Left lung (tissue), 14 donors: ENCODE measurements at places on chromosomes 11 and 22. TPM values are rescaled to one million over a fixed set of nuclear protein-coding genes. Genes with fewer than 3 reads are reported as not detected.

GRCh38 chr11:58957922-58958321 lies 18.6 kb downstream of the GLYATL1 start:
- DNase-seq: no peak

- DNase-seq: no peak
Measured at GRCh38 chr11:45355706-45356041, 69.5 kb upstream of the SYT13 start.

GRCh38 chr11:18374956-18375355 lies 19.4 kb upstream of the LDHA start:
- no peak for DNase-seq

DNA sequence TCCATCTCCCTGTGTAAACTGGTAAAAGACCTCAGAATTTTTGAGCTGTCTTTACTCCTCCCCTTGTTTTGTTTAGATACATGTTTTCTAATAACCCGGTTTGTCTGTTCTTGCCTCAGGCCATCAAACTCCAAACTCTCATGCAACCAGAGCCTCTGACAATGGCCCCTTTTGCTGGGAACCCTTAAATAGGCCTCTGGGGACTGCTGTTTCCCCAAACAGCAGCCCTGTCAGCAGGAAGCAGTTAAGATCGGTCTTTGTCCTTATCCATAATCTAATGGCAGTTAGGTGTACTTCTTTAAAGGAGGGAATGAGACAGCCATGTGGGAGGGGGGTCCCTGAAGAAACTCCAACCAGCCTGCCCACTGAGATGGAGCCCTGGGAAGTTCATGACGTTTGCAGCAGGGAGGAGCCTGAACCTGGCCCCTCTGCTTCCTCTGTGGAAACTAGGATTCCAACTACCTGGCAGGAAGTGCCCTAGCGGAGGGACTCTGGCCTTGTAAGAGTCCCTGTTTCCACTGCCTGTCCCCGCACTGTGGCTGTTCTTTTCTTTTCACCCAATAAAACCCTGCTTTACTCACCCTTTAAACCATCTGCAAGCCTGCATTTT lies 1354.4 kb downstream of the LRRC4C start:
- no peak for DNase-seq

GRCh38 chr11:124301548-124301947 lies 12.2 kb downstream of the OR8D1 start:
- no peak for DNase-seq

GRCh38 chr11:113928311-113928710 lies 23.7 kb downstream of the HTR3B start:
- DNase-seq: no peak

Gene TIGD3
- polyA plus RNA-seq: 0.17 TPM

- no peak for DNase-seq
Measured at GRCh38 chr11:78131956-78132355, 7.5 kb downstream of the ALG8 start.

DNA sequence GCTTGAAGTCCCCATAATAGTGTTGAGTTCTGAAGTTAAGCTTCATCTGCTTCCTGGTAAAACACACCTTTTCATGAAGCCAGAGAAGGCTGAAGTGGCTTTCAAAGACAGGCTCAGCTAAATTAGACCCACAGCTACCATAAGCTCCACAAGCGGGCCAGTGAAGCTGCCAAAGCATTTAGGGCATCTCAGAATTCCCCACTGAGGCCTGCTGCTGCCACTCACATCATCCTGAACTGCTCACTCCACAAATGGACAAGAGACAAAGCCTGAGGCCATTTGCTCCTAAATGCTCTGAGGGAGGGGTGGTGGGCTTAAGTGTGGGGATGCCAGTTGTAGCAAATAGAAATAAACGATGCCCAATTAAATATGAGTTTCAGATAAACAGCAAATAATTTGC lies 14.6 kb downstream of the CCDC83 start:
- DNase-seq: no peak

Gene MYEOV
- 0.77 TPM for polyA plus RNA-seq

DNA sequence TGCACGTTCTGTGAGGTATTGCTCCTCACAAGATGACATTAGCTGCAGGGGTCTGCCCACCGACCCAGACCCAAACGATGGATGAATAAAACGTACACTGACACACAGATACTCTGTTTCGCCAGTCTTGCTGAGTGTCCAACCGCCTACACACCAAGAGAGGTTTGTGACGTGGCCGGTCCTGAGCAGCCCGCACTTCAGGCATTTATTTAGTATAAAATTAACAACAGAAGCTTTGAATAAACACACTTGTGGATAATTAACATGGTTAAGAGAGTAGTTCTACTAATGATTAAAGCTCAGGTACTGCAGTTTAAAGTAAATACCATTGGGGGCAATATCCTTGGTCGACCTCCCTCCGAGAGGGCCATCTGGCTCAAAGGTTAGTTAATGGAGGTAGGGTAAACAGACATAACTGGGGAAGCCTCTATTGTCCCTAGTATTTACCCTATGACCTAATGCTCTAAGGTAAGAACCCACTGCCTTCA lies 75.7 kb downstream of the CCDC83 start:
- no peak for DNase-seq

Gene MISFA
- 13.5 TPM for polyA plus RNA-seq

Gene CHID1
- 94.7 TPM for polyA plus RNA-seq

DNA sequence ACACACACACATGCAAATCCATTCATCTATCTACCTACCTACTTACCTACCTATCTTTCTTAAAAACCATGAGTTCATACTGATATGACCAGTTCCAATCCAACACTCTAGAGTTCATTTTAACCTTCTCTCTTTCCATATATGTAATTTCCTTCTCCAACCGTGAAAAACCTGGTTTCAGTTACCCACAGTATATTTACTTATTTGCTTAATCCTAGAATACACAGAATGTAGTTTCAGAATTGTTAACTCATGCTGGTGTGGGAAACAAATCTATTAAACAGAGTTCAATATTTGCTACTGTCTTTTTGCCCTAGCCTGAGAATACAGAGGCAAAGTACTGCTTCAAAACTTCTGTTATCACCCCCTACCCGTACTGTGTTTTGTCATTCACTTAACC lies 101.3 kb downstream of the RRM1 start:
- no peak for DNase-seq

- DNase-seq: no peak
Measured at GRCh38 chr11:65776196-65776595, 4.6 kb downstream of the AP5B1 start.

Gene ABTB2
- 5.0 TPM for polyA plus RNA-seq

Gene TENM4
- polyA plus RNA-seq: 5.2 TPM

GRCh38 chr11:12009617-12010321 lies 1.3 kb upstream of the DKK3 start:
- no peak for DNase-seq

- peak; percentile 28 for DNase-seq
Measured at GRCh38 chr22:46894081-46894671, 131.7 kb downstream of the TBC1D22A start.

DNA sequence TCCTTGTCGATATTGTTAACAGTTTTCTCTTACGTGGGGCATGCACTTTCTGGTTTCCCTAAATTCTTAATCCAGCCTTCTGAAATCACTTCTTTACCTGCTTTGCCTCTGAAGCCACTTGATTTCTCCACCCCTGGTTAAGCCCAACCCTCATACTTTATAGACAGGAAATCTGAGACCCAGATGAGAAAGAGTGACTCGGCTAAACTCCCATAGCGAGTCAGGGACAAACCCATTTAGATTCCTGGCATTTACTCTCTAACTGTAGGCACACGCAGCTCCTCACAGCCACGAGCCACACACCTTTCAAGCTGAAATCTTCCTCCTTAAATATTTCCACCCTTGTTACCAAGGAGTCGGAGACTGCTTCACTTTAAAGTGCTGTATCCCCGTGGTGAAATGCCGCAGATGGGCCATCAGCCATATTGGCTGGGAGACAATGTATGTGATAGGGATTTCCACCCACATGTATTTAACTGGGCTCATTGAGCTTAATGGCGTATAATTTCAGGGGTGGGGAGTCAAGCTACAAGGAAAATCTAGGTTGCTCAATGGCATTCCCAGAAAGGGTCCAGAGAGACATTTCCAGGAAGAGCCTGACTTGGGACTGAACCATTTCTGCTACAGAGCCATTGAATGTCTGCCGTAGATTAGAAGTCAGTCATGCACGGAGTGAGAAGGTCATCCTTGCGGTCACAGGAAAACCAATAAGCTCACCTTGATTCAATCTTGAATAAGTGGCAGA lies 49.9 kb upstream of the GRK3 start:
- no peak for DNase-seq

Gene KIRREL3
- 2.5 TPM for polyA plus RNA-seq

- no peak for DNase-seq
Measured at GRCh38 chr11:64969209-64969608, 2.7 kb downstream of the MAJIN start.

DNA sequence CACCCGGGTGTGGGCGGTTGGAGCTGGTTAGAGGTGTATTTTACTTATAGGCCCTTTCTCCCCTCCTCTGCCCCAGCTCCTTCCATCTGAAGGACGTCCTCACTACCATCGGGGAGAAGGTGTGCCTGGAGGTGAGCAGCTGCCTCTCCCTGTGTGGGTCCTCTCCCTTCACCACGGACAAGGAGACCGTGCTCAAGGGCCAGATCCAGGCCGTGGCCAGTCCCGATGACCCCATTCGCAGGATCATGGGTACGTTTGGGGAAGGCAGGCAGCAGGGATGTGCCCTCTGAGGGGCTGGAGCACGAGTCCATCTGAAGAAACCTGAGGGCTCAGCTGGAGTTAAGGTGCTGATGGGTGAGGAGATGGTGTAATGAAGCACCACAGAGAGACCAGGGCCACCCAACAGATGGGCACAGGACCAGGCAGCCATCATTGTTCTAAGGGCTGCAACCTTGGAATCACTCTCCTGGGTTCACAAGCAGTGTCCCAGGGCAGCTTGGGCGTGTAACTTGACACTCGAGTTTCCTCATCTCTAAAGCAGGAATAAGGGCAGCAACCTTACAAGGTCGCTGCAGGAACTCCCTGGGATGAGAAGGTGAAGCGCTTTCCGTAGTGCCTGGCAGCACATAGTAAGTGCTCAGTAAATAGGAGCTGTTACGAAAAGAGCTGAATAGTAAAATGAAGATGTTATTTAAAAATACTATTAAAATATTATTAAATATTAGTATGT lies 29.4 kb downstream of the TCP11L1 start:
- no peak for DNase-seq

DNA sequence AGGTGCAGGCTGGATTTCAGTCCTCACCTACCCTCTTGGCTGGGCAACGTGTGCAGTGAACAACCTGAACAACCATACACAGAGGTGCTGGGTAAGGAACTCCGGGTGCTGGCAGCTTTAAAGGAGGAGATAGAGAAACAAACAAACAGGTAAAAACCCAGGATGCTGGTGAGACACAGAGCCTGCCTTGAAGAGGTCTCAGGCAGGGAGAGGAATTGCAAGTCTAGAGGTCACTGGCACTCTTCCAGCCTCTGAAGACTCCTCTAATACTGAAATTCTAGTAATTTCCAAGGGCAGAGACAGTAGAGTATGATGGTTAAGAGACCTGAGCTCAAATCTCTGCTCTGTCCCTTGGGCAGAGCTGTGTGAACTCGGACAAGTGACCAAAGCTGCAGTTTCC lies 192.5 kb downstream of the CEP164 start:
- DNase-seq: no peak

DNA sequence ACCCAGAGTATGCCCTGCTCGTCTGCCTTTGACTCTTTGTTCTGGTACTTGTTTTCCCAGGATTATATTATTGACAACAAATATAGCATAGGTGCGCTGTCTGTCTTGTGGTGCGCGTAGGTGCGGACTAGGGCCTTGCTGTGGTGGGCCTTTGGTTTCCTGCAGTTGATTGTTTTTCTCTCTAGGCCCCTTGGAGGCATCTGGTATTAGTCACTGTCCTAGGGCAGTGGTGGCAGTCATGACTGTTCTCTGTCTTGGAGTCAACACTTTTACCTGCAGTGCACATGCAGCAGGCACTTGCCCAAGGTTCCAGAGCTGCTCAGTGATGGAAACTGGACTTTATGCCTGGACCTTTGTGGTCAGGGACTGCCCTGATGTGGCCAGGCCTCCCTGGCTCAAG lies 18.6 kb downstream of the PPP6R2 start:
- no peak for DNase-seq

GRCh38 chr11:26985943-26986342 lies 8.0 kb upstream of the FIBIN start:
- no peak for DNase-seq

DNA sequence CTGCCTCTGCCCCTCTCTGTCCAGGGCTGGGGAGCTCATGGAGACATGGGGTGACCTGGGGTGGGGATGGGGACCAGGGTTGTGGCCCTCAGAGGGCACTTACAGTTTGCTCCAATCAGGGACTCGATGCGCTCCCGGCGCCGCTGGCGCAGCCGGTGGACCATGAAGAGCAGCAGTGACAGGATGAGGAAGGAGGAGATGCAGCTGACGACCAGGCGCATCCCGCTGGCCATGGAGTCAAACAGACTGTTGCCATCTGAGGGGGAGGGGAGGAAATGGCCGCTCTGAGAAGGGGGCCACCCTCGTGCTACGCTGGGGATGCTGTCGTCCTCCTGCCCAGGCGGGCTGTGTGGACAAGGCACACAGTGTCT lies 80.5 kb downstream of the DGCR2 start:
- DNase-seq: no peak

DNA sequence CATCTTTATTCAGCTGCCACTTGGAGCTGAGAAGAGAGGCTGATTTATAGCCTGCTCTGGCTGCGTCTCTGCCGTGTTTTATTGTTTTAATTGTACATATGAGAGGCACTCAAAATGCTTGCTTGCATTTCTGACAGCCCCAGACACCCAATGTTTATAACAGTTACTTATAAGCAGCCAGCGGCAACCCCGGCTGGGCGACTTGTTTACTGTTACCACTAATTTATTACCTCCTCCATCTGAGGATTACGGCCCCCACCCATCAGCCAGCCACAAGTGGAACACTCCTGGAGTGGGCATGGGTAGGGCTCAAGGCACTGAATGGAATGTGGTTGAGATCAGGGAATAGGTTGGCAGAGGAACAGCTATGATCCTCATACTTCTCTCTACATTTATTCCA lies 61.2 kb downstream of the CLPB start:
- DNase-seq: no peak

- peak; percentile 21 for DNase-seq
Measured at GRCh38 chr11:2774173-2775082, 74.6 kb upstream of the KCNQ1OT1 start.

DNA sequence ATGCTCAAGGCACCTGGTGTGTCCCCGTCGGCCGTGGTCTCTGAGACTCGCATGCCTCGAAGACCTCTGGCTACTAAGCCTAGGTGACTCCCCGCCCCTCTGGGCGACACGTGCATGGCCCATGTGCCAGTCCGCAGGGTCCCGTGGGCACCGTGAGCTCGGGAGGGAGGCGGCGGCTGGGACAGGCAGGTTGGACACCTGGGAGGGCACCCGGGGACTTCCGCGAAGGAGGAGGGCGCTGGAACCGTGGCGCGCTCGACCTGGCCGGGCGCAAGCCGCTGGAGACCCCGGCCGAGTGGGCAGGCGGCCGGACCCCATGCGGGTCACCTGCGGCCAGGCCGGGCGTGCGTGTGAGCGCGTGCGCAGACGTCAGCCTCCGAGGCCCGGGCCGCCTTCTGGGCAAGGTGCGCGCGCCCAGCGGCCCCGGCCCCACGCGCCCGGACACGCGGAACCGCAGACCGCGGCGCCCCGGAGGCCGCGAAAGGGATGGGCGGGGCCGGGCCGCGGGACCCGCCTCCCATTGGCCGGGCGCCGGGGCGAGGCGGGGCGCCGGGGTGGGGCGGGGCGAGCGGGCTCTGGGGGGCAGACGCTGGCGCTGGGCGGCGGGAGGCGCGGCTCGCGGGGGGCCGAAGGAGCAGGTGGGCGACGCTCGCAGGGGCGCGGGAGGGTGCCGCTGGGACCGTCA lies 579 bp upstream of the RASD2 start:
- peak; percentile 35 for DNase-seq

Gene ARHGAP32
- polyA plus RNA-seq: 16.0 TPM

Gene SF3A1
- polyA plus RNA-seq: 136 TPM
